NCI-H187 (cell line): ENCODE measurements at places on chromosomes 1 and 21.

DNA sequence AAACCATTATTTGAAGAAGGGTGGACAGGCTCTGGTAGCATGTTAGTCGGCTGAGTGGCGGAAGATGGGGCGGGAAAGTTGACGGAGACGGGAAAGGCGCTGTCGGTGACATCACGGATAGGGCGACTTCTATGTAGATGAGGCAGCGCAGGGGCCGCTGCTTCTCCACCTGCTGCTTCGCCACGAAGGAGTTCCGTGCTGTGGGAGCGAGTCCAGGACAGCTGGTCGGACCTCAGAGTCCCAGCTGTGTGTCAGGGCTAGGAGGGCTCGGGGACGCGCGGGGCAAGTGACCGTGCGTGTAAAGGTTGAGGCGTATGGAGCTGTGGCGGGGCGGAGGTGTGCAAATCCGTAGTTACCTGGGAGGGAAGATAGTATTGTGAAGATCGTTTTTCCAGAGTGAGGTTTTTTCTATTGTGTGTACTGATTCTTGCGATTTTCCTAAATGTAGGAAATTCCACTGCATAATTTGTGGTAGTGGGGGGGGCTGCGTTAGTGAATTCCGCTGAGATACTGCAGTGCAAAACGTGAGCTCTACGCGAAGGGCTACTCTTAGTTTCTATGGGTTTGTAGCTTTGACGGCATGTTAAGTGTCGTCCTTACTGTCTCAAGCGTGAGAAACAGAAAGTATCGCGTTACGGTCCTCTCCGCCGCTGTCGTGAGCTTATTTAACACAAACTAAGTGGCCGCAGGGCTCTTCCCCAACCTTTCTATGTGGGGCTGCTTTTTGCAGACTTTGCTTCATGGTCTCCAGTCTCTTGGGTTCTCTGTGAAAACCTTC lies 111.2 kb upstream of the NBPF11 start:
- peak; percentile 71 for DNase-seq

GRCh38 chr1:30241681-30242080 lies 481.7 kb downstream of the MATN1 start:
- no peak for DNase-seq

GRCh38 chr1:53356637-53357036 lies 28.8 kb upstream of the LRP8 start:
- no peak for DNase-seq

GRCh38 chr1:215569986-215570824 lies 3.1 kb downstream of the KCTD3 start:
- DNase-seq: no peak

DNA sequence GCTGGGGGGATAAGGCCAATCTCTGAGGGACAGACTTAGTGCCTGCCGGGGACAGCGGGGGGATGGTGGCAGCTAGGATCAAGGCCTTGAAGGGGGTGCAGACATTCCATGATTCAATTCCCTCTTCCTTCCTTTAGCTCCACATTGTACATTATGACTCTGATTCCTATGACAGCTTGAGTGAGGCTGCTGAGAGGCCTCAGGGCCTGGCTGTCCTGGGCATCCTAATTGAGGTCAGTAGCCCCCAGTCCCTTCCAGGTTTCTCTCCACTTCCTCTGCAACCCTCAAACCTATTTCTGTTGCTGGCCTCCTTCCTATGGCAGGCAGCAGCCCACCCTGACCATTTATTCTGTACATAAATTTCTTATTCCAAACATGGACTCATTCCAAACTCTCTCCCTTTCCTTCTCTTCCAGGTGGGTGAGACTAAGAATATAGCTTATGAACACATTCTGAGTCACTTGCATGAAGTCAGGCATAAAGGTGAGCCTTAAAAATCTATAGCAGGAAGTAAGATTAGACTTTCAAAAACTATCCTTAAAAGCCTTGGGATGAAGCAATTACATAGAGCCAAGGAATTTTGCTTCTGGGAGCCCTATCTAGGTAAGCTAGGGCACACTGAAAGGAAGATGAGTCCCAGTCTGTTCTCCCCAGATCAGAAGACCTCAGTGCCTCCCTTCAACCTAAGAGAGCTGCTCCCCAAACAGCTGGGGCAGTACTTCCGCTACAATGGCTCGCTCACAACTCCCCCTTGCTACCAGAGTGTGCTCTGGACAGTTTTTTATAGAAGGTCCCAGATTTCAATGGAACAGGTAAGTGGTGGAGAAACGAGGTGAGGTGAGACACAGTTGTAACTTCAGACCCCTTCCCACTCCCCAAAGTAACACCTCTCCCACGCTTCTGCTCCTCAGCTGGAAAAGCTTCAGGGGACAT lies 5.1 kb downstream of the CA14 start:
- no peak for DNase-seq

DNA sequence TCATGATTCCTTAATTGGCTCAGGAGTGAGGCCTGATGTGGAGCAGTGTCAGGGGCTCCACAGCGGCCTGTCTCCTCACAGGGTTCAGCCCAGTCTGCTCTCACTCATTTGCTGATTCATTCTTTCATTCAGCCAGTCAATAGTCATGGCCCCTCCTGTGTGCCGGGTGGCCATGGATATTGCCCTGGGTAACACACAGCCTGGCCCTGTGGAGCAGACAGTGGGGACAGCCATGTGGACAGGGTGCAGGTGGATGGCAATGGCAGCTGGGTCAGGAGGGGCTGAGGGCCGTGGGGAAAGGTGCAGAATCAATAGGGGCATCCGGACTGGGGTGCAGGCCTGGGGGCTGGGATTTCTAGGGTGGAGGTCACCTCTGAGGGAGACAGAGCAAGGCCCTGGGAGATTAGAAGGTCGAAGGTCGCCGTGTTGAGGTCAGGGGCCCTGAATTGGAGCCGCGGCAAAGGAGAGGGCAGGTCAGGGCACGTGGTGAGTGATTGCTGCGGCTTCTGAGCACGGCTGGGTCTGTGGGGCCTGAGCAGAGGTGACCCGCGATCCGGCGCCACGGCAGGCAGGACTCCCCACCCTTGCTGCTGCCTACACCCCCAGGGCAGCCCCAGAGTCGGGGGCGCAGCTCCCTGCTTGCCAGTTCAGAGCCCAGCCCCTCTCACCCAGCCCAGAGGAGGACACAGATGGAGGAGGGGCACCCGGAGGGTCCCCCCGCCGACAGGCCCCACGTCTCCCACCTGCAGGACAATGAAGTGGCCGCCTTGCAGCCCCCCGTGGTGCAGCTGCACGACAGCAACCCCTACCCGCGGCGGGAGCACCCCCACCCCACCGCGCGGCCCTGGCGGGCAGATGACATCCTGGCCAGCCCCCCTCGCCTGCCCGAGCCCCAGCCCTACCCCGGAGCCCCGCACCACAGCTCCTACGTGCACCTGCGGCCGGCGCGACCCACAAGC lies 33.4 kb downstream of the SLC19A1 start:
- DNase-seq: no peak

DNA sequence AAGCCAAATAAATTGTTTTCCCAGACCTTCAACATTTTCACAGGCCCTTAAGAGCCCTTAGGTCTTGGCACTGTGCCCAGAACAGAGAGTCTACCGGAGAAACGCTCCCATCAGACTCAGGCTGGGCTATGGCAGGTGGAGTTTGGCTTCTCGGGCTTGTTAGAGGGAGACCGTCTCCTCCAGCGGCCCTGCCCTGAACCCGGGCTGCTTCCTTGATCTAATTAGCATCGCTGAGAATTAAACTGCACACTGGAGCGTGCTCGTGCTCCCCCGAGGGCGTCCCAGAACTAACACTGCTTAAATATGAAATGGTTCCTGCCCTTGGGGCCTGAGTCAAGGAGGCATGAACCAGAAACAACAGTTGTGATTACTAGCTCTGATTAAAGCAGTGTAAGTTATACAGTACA lies 634.4 kb downstream of the MATN1 start:
- DNase-seq: peak; percentile 94

GRCh38 chr1:28199328-28200233 lies 23.1 kb upstream of the PTAFR start:
- DNase-seq: no peak
